Vagina (tissue), 2 donors: ENCODE measurements at places on chromosomes 1 and 21.
A peak's percentile ranks its signal among the peaks of the same experiment; 100 is the strongest.

DNA sequence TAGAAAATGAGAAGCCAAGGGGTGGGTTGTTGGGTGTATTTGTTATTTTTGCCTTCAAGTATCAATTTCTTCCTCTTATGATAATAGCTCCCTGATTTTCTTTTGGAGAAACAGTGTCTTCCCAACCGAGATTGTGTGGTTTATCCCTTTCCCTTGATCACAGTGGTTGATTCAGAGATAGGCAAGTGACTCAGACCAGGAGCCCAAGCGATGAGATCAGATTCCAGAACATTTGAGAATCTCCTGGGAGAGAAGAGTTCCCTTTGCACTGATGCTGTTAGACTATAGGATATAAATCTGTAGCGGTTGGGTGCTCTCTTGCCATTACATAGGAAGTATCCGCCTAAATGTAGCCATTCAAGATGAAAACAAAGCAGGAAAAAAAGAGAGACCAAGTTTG is 90.1 kb upstream of the WDR26 start:
- no peak for DNase-seq

DNA sequence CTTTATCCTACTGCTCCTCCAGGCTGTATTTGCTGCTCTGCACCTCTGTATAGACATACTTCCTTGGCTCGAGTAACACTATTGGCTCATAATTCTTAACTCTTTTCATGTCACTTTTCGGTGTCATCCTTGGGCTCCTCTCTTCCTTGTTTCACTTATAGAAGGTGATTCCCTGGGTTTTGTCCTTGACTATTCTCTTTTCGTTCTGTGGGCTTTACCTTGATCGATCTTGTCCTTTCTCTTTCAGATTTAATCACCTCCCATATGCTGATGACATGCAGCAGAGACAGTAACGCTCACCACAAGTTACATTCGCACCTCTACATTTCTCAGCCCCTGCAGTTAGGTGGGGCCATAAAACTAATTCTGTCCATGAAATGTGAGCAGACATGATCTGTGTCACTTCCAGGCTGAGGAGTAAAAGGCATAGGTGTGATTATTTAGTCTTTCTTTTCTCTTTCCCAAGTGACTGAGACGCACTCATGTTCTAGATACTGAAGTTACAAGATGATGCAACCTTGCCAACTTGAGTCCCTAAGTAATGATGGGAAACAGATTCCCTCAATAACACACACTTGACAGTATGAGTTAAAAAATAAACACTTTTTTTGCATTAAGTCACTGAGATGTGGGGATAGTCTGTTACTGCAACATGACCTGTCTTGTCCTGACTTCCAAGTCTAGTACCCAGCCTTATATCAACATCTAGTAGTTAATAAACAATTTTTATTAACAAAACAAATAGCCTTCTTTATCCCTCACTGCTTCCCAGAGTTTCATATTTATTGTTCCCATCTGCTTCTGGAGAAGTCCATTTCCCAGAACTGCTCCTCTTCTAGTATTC is 49.9 kb upstream of the HAO2 start:
- no peak for DNase-seq

DNA sequence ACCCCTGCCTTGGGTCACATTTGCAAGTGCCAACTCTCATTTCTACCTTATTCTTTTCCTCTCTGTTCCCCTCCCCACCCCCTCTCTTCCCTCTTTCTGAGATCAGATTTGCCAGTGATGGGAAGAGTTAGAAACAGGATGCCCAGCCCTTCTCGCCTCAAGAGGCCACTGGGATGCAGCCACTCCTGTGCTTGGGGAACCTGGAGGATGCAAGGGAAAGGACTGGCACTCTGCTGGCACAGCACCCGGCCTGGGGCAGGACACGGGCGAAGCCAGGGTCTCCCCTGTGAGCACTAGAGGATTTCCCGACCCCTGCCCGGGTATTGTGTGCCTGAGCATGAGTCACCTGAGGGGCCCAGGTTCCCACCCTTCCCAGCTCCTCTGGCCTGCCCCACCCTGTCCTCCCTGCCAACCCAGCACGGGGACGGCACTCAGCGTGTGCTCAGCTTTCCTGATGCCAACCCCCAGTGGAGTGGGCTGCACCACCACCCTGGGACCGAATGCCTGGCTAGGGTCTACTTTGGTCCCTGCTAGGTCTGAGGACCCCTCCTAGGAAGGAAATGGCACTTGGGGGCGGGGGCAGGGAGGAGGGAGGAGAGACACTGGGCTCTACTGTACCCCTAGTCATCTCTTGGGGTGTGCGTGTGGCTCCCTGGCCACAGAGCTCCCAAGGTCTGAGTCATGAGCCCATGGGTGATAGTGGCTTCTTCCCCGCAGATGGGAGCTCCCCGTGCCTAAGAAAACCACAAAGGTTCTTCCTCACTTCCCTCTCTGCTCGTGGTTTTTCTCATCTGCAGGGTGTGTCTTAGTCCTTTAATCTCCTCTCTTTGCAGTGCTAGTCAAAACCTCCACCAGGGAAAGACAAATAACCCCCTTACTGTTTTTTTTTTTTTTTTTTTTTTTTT is 12.4 kb downstream of the LMNA start:
- no peak for DNase-seq

GRCh38 chr1:168437821-168438220 is 106.0 kb downstream of the XCL2 start:
- DNase-seq, result no peak

DNA sequence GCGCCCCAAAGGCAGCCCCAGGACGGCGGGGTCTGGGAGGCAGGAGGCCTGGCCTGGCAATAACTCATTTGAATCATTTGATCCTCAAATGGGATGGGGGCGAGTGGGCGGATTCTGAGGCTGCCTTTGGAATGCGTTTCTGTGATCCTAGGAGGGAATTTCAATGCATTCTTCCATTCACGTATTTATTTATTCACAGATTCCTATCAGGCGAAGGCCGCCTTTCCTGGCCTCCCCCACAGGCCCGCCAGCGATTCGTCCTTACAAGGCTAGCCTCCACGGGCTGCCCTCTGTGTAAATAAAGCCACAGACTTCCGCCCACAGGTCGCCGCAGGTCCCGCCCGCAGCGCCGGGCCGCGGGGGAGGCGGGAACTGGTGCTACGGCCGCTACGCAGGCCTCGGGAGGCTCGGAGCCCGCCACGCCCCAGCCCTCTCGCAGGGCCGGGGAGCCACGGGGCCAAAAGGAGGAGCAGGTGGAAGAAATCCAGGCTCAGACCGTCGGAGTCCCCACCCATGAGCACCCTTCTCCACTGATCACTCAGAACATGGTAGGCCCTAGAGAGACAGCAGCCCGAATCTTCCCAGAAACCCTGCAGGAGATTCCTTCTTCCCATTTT is 31.3 kb upstream of the JUN start:
- no peak for DNase-seq

- DNase-seq, result no peak
Measured at GRCh38 chr1:2890221-2890850, 88.8 kb upstream of the TTC34 start.

GRCh38 chr1:10424034-10424433 is 6.2 kb upstream of the CENPS start:
- no peak for DNase-seq

DNA sequence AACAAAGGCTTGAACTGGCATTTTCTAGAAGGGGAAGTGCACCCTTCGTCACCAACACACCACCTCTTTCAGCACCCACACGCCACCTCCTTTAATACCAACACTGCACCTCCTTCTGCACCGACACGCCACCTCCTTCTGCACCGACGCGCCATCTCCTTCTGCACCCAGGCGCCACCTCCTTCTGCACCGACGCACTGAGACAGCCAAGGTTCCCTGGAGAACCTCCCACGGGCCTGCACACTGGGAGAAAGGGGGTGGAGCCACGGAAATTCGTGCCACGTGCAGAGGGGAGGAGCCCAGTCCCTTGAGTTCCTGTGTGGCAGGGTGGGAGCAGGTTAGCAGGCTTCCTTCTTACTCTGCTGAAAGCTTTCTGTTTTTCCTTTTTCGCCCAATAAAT is 327.9 kb upstream of the C1orf174 start:
- peak; percentile 29 for DNase-seq

- peak; percentile 71 for DNase-seq
Measured at GRCh38 chr1:178500091-178500770, 3.5 kb upstream of the CLEC20A start.

DNA sequence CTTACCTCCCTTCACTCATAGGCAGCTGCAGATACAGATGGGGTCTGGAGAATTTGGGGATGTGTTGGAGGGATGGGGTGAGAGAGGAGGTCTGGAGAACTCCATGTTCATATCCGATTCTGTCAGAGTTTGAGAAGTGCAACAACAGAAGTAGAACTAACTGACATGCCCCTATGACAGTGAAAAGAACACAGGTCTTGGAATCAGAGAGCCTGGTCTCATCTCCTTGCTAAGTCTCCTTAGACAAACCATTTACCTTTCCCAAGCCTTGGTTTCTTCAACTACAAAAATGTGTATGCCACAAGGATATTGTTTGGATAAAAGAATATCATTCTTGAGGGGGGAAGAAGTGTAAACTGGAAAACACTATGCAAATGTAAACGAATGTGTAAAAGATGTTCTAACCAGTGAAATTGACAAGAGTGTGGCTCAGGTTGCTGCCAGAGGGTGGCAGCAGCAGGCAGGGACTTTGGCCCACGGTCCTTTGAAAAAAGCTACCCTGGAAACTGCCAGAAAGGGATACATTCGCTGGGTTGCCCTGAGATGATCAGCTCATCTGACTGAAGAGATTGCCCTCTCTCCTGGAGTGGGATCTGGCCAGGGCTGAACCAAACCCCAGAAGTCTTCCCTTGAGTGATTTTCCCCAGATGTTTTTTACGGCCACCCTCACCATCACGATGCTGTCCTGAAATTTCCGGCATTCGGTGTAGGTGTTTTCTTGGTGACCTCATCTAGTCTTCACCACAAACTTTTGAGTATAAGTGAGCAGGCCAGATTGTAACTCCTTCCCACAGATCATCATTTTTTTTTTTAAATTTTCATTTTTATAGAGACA is 17.0 kb upstream of the CD2 start:
- DNase-seq, result no peak

GRCh38 chr21:44414291-44415072 is 40.8 kb upstream of the LRRC3 start:
- no peak for DNase-seq

GRCh38 chr1:190196020-190196419 is 281.6 kb downstream of the BRINP3 start:
- DNase-seq, result no peak

DNA sequence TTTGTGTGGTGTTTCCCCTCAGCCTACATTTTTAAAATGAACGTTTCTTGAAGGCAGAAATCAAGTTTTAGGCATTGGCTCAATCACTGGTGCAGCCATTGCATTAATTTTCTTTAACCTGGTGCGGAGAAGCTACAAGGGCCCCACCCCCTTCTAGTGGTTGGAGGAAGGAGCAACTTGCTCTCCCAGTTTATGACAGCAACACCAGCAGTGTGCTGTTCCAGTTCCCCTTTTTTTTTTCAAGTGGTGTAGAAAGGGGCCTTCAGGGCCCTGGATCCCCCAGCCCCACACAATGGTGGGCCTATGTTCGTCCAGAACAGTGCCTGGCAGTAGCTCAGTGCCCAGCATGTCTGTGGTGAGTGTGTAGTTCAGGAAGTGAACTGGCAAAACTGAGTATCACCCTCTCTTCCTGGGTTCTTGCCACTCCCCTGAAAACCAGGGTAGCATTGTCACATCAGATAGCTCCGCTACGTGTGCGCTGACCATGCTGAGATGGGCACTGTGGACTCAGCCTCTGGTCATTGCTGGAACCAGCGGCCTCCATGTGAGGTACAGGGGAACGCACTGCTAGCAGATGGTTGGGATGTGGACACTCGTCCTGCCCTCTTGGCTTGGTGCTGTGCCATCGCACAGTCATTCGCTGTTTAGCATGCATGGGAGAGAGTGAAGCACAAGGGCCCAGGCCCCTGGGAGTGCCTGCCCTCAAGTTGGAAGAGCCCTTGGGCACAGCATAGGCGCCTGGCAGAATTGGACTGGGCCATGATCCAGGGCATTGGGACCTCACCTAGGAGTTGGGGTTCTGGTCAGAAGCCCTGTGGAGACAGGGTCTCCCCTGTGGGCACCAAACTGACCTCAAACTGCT is 7.2 kb downstream of the ARF1 start:
- DNase-seq, result no peak

GRCh38 chr1:85448358-85448757 is 16.6 kb downstream of the DDAH1 start:
- DNase-seq, result no peak

GRCh38 chr21:46112725-46113215 is 14.9 kb downstream of the COL6A2 start:
- no peak for DNase-seq
